ENCODE measurements at places on chromosomes 3 and 15. TPM values are rescaled to one million over a fixed set of nuclear protein-coding genes. Genes with fewer than 3 reads are reported as not detected.

- DNase-seq = peak; percentile 29
These were observed 41.8 kb downstream of the IFT122 start for GRCh38 chr3:129481766-129482332.

DAPK2 gene
- total RNA-seq = 9.0 TPM

GRCh38 chr3:160200353-160200752 lies 24.9 kb upstream of the C3orf80 start:
- DNase-seq = no peak

DNA sequence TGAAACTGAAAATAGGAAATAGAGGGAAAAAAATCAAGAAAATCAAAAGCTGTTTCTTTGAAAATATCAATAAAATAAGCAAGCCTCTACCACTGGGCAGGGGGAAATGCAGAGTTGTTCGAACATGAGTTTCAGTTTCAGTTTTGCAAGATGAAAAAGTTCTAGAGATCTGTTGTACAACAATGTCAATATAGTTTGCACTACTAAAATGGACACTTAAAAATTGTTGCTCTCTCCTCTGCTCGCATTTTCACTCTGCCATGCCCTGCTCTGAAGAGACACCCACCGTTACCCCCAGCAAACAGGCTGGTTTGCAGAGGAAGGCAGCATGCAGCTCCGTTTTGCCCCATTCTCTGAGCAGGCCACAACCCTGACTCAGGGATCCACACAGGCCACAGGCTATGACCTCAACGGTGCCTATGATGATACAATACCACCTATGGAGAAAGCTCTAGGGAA lies 64.5 kb downstream of the ZNF148 start:
- peak; percentile 23 for DNase-seq

DNA sequence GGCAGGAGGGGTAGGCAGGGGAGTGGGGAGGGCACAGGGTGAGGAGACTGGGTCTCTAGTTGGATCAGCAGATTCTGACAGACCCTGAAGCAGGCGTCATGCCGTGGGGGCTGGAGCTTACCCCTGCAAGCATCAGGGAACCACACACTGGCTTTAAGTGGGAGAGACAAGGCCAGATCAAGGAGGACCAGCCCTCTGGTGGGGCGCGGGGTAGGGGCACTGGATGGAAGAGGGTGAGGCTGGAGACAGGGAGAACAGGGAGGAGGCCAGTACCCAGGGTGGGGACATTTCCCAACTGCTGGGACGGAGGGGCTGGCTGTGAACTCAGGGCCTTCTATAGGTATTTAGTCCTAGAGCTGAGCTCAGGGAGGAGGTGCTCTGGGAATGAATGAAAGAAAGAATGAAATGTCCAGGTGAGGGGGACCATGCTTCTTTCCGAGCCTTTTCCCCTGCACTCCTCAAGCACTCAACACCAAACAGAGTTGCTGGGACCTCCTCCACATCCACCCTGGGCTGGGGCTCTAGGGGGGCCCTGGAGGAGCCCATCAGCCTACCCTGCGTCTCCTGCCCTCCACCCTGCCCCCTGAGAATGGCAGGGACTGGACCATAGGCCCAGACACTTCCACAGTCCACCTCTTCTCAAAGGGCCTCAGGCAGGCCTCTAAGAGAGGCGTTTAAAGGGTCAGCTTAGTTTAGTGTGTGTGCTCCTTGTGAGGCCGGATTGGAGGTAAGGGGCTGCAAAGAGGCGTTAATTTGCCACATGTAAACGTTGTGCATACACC lies 49.0 kb upstream of the FGD5 start:
- DNase-seq = no peak

- DNase-seq = no peak
These were observed 132.8 kb downstream of the TJP1 start for GRCh38 chr15:29689287-29689986.

- DNase-seq = peak; percentile 39
These were observed 62.7 kb upstream of the CD47 start for GRCh38 chr3:108153451-108153981.
